ENCODE measurements at places on chromosomes 13 and 19. TPM values are rescaled to one million over a fixed set of nuclear protein-coding genes. Genes with fewer than 3 reads are reported as not detected.

Gene PCDH9
- 1.0 TPM for total RNA-seq

Gene NCR1
- total RNA-seq, result not detected

Gene HAUS8
- total RNA-seq, result 29.8 TPM

Gene FBXO17
- total RNA-seq, result 1.9 TPM

Gene WDR87
- total RNA-seq, result not detected

Gene EDNRB
- 14.5 TPM for total RNA-seq

Gene SHD
- 19.3 TPM for total RNA-seq

Gene CEACAM6
- total RNA-seq, result 655 TPM

Gene OLFM2
- 1.2 TPM for total RNA-seq

Gene ASPDH
- not detected for total RNA-seq

Gene SCGB2B2
- total RNA-seq, result 0.42 TPM

Gene ZNF320
- 4.6 TPM for total RNA-seq

Gene NLRP4
- not detected for total RNA-seq

Gene CD79A
- total RNA-seq, result 3.8 TPM

Gene FGF22
- not detected for total RNA-seq

Gene TYROBP
- 32.8 TPM for total RNA-seq

Gene RNF17
- total RNA-seq, result not detected

Gene ZNF560
- total RNA-seq, result not detected

Gene RSPH6A
- not detected for total RNA-seq

Gene TMEM59L
- 0.27 TPM for total RNA-seq

Gene CFD
- total RNA-seq, result 55.3 TPM

Gene DPF1
- total RNA-seq, result not detected

Gene TUBB4A
- 0.44 TPM for total RNA-seq

Gene KIR2DL1
- not detected for total RNA-seq

Gene IGFL3
- not detected for total RNA-seq

Gene RUBCNL
- 29.1 TPM for total RNA-seq

Gene PSG1
- not detected for total RNA-seq

Gene ELANE
- total RNA-seq, result not detected

Gene PRSS57
- total RNA-seq, result not detected

Gene C1QTNF9B
- total RNA-seq, result not detected

Gene IRGC
- not detected for total RNA-seq
